ENCODE measurements at places on chromosomes 13 and 19. TPM values are rescaled to one million over a fixed set of nuclear protein-coding genes. Genes with fewer than 3 reads are reported as not detected.

DMRTC2 gene
- total RNA-seq: not detected

GRCh38 chr13:29541400-29541799, 54.1 kb downstream of the SLC7A1 start:
- H3K27me3 ChIP-seq: no peaks in the 10 kb centered on the region
- DNase-seq: no peak
- no peak overlapping the region for H3K27ac ChIP-seq

ZNF563 gene
- total RNA-seq: 15.6 TPM

PCID2 gene
- total RNA-seq: 79.8 TPM

GRCh38 chr13:44664308-44664707, 88.2 kb upstream of the TSC22D1 start:
- no peak overlapping the region for H3K27ac ChIP-seq
- H3K27me3 ChIP-seq: no peaks in the 10 kb centered on the region
- no peak for DNase-seq
- no peaks in the 10 kb centered on the region for H3K36me3 ChIP-seq

GRCh38 chr13:101123028-101123427, 293.3 kb downstream of the NALCN start:
- H3K36me3 ChIP-seq: no peaks in the 10 kb centered on the region
- DNase-seq: no peak
- H3K4me1 ChIP-seq: no peaks in the 10 kb centered on the region

- H3K27me3 ChIP-seq: no peaks in the 10 kb centered on the region
- H3K36me3 ChIP-seq: no peaks in the 10 kb centered on the region
- no peak for DNase-seq
- H3K27ac ChIP-seq: no peak overlapping the region
- H3K4me3 ChIP-seq: no peak overlapping the region
Measured at GRCh38 chr13:110503979-110504499, 57.5 kb downstream of the RAB20 start.

Measured in CD4-positive, alpha-beta memory T cell (primary cell).